ENCODE measurements at places on chromosomes 5 and 9. TPM values are rescaled to one million over a fixed set of nuclear protein-coding genes. Genes with fewer than 3 reads are reported as not detected.
A peak's percentile ranks its signal among the peaks of the same experiment; 100 is the strongest.

GRCh38 chr9:127185931-127186781 is 63.7 kb upstream of the ANGPTL2 start:
- H3K36me3 ChIP-seq = peaks cover 19% of the 10 kb centered on the region
- DNase-seq = peak; percentile 60
- H3K27ac ChIP-seq = peak overlapping the region; percentile 79
- H3K27me3 ChIP-seq = no peaks in the 10 kb centered on the region

DNA sequence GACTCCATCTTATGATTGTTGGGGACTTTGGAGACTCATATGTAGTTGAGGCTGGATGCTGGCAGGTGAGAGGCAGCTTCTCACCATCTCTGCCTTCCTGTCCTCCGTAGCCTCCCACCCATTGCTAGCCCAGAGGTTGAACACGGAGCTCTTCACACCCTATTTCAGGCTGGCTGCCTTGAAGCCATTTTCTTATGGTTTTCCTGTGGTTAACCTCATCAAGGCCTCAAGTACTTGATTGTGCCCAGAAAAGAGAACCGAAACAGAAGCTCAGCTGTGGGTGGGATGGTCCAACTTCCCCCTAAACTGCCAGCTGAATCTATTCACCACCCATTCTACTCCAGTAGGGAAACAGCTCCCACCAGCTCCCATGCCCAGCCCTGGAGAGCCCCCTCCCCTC is 102.9 kb downstream of the LIFR start:
- no peaks in the 10 kb centered on the region for H3K36me3 ChIP-seq
- peaks cover 47% of the 10 kb centered on the region for H3K27me3 ChIP-seq
- H3K27ac ChIP-seq = no peak overlapping the region
- H3K4me1 ChIP-seq = no peaks in the 10 kb centered on the region
- H3K4me3 ChIP-seq = no peak overlapping the region

Gene CORO2A
- 57.6 TPM for polyA plus RNA-seq

Gene COL15A1
- 19.7 TPM for polyA plus RNA-seq

Gene C9orf50
- polyA plus RNA-seq = 0.33 TPM

DNA sequence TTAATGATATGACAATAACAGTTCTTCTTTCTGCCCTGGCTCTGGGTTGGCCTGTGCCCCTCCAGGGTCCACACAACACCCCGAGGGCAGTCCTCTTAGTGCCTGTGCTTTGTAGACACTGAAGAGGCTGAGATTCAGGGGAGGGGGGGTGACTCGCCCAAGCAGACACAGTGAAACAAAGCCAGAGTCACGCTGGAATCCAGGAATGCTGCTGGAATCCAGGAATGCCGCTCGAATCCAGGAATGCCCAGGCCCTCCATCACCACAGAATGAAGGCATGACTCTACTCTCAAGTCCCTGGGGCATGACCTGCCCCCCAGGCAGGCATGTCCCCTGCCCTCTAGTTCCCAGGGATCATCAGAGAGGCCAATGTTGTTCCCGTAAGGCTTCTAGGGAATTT is 73.1 kb downstream of the LRSAM1 start:
- peaks cover 77% of the 10 kb centered on the region for H3K36me3 ChIP-seq
- H3K4me3 ChIP-seq = no peak overlapping the region
- no peak for DNase-seq
- H3K27me3 ChIP-seq = no peaks in the 10 kb centered on the region
- no peak overlapping the region for H3K27ac ChIP-seq

DNA sequence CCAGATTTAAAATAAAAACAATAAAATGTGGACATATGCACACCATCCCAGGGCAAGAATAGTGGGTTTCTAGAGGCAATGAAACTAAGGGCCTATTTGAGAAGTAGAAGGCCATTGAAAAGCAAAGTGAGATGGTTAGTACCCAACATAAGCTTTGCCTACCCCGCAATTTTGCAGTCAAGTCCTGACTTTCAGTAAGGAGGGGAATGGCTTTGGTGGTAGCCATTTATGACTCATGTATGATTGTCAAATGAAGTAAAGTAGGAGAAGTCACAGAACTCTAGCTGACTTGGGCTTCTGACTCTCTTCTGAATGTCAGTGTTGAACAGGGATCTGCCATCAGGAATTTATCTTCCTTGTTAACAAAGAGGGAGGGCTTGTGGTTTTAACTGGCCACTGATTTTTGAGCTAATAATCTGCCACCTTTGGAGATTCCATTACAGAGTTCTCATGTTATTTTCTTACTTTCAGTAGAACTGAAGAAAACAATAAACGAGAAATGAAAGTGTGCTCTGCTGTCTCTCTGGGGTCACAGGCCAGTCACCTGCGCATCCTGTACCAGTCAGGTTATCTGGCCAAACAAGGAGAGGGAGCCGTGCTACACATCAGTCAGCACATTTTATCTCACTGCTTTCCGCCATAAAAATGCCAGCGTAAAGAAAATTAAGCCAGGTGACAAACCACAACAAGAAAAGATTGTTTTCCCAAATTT is 14.3 kb upstream of the SNCAIP start:
- no peak overlapping the region for H3K4me3 ChIP-seq
- H3K27me3 ChIP-seq = no peaks in the 10 kb centered on the region
- H3K4me1 ChIP-seq = no peaks in the 10 kb centered on the region

DNA sequence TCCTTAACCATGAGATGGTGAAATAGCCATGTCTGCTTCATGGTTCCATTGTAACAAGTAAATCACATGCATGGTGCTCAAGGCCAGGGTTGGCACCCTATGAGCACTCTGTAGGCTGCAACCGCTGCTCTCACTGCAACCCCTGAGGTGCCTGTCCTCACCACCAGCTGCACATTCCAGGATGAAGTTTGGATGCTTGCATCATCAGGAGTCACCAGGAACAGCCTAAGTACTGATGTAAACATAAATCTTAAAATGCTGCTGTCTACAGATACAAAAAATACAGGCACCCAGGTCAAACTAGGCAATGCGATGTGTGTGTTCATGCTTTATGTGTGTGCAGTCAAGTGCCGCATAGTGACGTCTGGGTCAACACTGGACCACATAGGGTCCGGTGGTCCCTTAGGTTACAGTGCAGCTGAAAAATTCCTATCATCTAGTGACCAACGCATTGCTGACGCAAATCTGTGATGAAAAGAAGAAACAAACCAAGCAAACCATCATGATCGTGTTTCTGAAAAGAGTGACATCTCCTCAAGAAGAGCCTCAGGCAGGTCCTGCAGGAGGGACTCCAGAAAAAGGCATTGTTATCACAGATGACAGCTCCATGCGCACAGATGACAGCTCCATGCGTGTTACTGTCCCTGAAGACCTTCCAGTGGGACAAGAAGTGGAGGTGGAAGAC is 234.8 kb downstream of the AUH start:
- no peaks in the 10 kb centered on the region for H3K27me3 ChIP-seq
- H3K4me3 ChIP-seq = no peak overlapping the region
- peaks cover 3% of the 10 kb centered on the region for H3K4me1 ChIP-seq

Gene PGM5
- 26.4 TPM for polyA plus RNA-seq

- DNase-seq = peak; percentile 31
- no peaks in the 10 kb centered on the region for H3K27me3 ChIP-seq
- peak overlapping the region; percentile 50 for H3K27ac ChIP-seq
- no peaks in the 10 kb centered on the region for H3K36me3 ChIP-seq
- H3K4me1 ChIP-seq = peaks cover 3% of the 10 kb centered on the region
Observed at GRCh38 chr9:110105107-110105506, 102.9 kb downstream of the C9orf152 start.

- H3K36me3 ChIP-seq = no peaks in the 10 kb centered on the region
- H3K27me3 ChIP-seq = no peaks in the 10 kb centered on the region
- no peak overlapping the region for H3K27ac ChIP-seq
- H3K4me3 ChIP-seq = no peak overlapping the region
- H3K4me1 ChIP-seq = no peaks in the 10 kb centered on the region
Observed at GRCh38 chr9:76530458-76531110, 71.6 kb downstream of the GCNT1 start.

- H3K27me3 ChIP-seq = no peaks in the 10 kb centered on the region
- DNase-seq = no peak
- no peaks in the 10 kb centered on the region for H3K4me1 ChIP-seq
- H3K27ac ChIP-seq = no peak overlapping the region
Observed at GRCh38 chr9:126822278-126822677, 17.4 kb downstream of the ZBTB43 start.

- peaks cover 25% of the 10 kb centered on the region for H3K36me3 ChIP-seq
- no peak overlapping the region for H3K4me3 ChIP-seq
- DNase-seq = no peak
- H3K4me1 ChIP-seq = no peaks in the 10 kb centered on the region
- H3K27me3 ChIP-seq = no peaks in the 10 kb centered on the region
- no peak overlapping the region for H3K27ac ChIP-seq
Observed at GRCh38 chr9:75147638-75148037, 59.3 kb downstream of the OSTF1 start.

DNA sequence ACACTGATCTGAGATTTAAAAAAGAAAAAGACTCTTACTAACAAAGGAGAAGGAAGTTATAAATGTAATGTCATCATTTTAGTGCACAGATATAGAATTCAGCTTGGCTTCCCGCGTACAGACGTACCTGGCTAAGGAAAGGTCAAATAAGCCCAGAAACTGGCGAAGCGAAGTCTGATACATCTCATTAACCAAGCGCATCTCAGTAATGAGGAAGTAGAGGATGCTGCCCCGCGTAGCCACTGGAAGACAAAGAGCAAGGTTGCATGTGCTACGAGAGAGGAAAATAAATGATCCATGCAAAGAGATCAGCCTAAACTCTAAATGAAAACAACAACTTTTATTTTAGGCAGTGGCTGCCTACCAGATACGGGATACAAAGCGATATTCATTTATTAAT is 208.8 kb downstream of the DNAH5 start:
- no peaks in the 10 kb centered on the region for H3K27me3 ChIP-seq
- H3K4me1 ChIP-seq = no peaks in the 10 kb centered on the region
- no peak overlapping the region for H3K4me3 ChIP-seq
- no peak for DNase-seq
- H3K36me3 ChIP-seq = no peaks in the 10 kb centered on the region

DNA sequence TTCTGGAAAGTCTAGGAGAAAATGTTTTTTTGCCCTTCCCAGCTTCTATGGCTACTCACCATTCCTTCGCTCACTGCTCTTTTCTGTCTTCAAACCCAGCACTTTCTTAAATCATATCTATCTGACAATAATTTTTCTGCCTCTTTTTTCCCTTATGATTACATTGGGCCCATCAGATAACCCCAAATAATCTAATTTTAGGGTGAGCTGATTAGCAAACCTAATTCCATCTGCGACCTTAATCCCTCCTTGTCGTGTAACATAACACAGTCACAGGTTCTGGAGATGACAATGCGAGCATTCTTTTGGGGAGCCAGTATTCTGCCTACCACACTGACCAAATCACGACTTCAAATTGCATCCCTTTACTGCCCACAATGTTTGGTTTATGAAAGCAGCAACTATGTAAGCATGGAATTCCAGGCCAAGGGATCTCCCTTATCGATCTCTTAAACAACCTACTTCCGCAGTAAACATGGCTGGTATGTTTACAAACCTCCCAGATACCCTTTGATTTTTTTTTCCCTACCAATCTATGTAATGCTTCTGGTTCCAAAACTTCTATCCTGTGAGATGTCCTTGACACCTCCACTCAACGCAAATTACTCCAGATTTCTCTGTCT is 2122.2 kb downstream of the MAT2B start:
- peaks cover 3% of the 10 kb centered on the region for H3K4me1 ChIP-seq
- H3K4me3 ChIP-seq = no peak overlapping the region
- no peaks in the 10 kb centered on the region for H3K36me3 ChIP-seq
- H3K27me3 ChIP-seq = no peaks in the 10 kb centered on the region

DNA sequence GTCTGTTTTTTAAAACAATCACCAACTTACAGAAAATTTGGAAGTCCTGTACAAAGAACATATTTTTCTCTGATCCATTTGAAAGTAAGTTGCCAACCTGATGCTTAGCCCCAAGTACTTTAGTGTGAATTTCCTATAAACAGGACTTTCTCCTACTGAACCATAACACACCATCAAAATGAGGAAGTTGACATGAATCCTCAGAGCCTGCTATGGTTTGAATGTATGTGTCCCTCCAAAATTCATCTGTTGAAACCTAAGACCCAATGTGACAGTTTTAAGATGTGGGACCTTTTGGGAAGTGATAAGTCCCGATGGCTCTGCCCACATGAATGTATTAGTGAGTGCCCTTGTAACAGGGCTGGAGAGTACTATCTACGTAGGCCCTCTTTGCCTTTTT is 6.4 kb upstream of the ACOT12 start:
- peaks cover 8% of the 10 kb centered on the region for H3K27me3 ChIP-seq
- DNase-seq = no peak
- H3K36me3 ChIP-seq = no peaks in the 10 kb centered on the region

GRCh38 chr5:134120386-134121138 is 6.1 kb downstream of the TCF7 start:
- H3K4me3 ChIP-seq = no peak overlapping the region
- H3K27ac ChIP-seq = no peak overlapping the region
- peaks cover 3% of the 10 kb centered on the region for H3K36me3 ChIP-seq
- no peaks in the 10 kb centered on the region for H3K4me1 ChIP-seq
- no peak for DNase-seq

Gene ENTREP1
- polyA plus RNA-seq = 7.3 TPM

Gene PCDHA13
- 0.72 TPM for polyA plus RNA-seq

DNA sequence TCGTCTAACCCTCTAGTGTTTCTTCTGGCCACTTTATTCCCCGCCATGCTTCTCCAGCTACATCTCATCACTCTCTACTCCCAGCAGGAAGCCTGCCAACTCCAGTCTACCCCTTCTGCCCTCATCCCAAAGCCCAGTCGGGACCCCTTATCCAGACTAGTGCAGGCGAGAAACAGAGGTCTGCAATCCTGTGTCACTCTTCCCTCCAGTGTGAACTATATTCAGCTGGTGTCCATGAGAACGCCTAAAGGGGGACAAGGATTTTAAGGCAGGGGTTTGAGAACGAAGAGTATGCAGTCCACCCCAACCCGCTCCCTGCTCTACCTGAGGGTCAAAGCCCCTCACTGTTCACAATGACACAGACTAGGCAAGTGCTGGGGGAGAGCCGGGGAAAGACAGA is 41.7 kb upstream of the GABRP start:
- no peak overlapping the region for H3K4me3 ChIP-seq
- peaks cover 10% of the 10 kb centered on the region for H3K27me3 ChIP-seq
- peaks cover 7% of the 10 kb centered on the region for H3K4me1 ChIP-seq

GRCh38 chr5:159405611-159406031 is 75.3 kb upstream of the IL12B start:
- no peak overlapping the region for H3K4me3 ChIP-seq
- H3K4me1 ChIP-seq = no peaks in the 10 kb centered on the region
- H3K36me3 ChIP-seq = no peaks in the 10 kb centered on the region
- peaks cover 6% of the 10 kb centered on the region for H3K27me3 ChIP-seq
- no peak overlapping the region for H3K27ac ChIP-seq

GRCh38 chr9:126626127-126626925 is 12.6 kb downstream of the LMX1B start:
- H3K4me1 ChIP-seq = peaks cover 6% of the 10 kb centered on the region
- peaks cover 99% of the 10 kb centered on the region for H3K27me3 ChIP-seq
- no peaks in the 10 kb centered on the region for H3K36me3 ChIP-seq

DNA sequence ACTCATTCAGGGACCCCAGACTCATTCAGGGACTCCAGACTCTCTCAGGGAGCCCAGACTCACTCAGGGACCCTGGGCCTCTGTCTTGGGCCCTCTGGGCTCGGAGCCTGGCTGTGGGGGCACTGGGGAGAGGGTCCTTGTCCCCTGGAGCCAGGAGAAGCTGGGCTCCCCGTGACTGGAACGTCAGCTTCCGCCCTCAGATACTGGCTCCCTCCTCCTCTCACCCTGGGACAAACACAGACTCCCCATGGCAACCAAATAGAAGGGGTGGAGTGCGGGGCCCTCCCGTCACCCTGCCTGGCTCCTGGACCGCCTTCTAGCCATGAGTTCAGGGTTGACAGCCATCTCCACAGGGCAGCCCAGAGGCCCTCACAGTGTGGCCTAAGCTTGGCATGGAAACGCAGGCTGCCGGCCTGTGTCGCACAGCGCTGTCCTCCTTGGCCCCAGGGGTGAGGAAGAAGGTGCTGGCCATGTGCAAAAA is 27.6 kb downstream of the ZDHHC11B start:
- H3K4me3 ChIP-seq = no peak overlapping the region
- peaks cover 6% of the 10 kb centered on the region for H3K36me3 ChIP-seq
- H3K27me3 ChIP-seq = no peaks in the 10 kb centered on the region
- peaks cover 47% of the 10 kb centered on the region for H3K4me1 ChIP-seq
- H3K27ac ChIP-seq = peak overlapping the region; percentile 87
